COLO829 (cell line): ENCODE measurements at places on chromosomes 12 and 14.

DNA sequence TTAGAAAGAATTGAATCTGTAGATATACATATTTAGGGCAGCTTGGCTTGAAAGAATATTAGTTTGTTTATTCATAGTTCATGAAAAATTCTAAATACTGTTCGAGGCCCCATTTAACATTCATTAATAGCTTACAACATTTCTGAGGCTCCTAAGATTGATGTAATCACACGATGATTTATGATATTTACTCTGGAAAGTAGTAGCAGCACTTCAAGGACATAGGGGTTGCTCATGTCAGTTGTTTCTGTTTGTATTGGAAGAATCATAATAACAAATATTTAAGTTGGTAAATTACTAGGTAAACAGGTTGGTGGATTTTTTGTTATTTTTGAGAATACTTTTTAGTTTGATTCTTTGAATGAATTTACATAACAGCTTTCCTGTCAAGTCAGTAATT, 30.4 kb downstream of the CAND1 start:
- no peak for DNase-seq

GRCh38 chr12:120497524-120498150, 1.7 kb downstream of the DYNLL1 start:
- DNase-seq: no peak

DNA sequence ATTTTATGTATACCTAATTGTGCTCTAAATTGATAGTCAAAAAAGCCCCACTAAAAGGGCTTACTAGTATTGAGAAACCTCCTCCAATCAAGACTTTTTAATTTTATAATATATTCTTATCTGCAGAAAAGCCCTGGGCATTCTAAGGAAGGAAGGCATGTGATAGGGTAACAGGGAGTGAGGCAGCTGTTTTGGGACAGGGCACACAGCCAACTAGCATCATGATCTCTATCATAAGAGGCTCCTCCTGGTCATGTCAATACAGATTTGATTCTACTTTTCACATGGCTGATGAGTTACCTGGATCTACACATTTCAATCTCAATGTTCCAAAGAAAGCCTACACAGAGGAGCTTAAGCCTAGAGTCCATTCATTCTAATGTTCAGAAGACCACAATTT, 9.1 kb downstream of the ADAM20 start:
- no peak for DNase-seq

- DNase-seq: no peak
Measured at GRCh38 chr12:2234646-2235350, 182.0 kb downstream of the CACNA1C start.

DNA sequence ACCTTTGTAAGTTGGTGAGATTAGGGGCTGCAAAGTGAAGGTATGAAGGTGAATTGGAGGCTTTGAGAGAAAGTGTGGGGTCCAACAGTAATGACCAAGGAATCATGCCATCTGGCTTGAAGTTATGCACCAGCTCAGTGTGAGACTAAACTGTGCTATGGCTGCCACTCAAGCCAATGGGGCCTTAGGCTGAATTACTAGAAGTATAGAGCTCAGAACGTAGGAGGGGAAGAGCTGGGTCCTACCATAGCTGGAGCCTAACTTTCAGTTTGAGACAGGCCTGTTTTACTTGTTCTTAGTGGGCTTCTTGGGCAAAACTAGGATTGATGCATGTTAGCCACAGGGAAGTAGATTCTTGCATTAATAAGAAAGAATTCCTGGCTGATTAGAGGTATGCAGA, 194.0 kb downstream of the TSPAN9 start:
- DNase-seq: no peak

- peak; percentile 82 for DNase-seq
Measured at GRCh38 chr12:48000878-48001504, 3.3 kb downstream of the COL2A1 start.

DNA sequence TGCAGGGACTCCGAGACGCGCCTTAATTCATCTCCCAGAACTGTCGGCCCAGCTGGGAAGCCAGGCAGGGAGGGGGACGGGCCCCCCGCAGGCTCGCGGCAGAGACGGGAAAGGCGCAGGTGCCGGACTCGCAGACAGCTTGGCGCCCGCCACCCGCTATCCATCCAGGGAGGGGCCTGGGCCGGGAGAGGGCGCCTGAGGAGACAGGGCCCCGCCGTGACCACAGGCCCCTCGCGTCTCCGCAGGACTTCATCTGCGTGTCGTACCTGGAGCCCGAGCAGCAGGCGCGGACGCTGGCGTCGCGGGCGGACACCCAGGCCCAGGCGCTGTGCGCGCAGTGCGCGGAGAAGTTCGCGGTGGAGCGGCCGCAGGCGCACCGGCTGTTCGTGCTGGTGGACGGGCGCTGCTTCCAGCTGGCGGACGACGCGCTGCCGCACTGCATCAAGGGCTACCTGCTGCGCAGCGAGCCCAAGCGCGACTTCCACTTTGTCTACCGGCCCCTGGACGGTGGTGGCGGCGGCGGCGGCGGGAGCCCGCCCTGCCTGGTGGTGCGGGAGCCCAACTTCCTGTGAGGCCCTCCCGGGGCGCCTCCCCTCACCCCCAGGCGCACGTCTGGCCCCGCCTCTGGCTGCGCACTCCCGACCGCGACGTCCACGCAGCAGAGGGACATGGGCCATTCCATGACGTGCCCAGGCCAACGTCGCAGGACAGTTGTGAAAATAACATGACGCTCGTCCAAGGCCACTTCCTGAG, 60.6 kb downstream of the LGMN start:
- no peak for DNase-seq

- DNase-seq: no peak
Measured at GRCh38 chr12:110536834-110537604, 34.9 kb downstream of the RAD9B start.
